ENCODE measurements at places on chromosomes 12 and 14.

- DNase-seq, result peak; percentile 76
Observed at GRCh38 chr14:104932676-104933631, 8.3 kb downstream of the PLD4 start.

DNA sequence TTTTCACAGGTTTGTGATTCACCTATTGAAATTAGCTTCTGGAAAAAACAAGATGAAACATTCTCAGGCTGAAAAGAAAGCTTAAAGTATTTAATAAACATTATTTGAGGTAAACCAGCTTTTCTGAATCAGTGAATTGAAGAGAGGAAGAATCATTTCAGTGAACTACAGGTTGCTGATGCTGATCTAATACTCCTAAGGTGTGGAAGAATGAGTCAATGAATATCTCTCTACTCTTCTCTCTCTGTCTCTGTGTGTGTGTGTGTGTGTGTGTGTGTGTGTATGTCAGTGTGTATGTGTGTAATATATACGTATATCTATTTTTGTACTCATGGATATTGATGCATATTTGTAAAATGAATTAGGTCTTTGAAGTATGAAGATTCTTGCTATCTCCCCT is 312.2 kb downstream of the SSPN start:
- DNase-seq, result no peak

DNA sequence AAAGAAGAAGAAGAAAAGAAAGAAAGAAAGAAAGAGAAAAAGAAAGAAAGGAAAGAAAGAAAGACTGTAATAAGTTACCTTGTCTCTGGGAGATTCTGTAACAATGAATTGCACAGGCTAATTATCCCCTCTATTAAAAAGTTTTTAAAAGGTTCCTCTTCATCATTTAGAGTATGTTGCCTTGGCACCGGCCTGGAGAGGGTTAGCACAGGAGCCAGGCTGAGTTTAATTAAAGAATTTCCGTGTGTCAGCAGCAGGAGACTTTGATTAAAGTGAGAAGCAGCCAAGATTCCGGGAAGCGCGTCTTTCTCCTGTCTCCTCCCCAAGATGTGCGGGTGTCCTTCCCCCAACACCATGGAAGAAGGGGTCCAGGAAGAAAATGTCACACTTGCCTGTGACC is 92.8 kb upstream of the ETV6 start:
- DNase-seq, result no peak

GRCh38 chr12:2064071-2064507 is 11.3 kb downstream of the CACNA1C start:
- no peak for DNase-seq

- DNase-seq, result peak; percentile 45
Observed at GRCh38 chr12:116370004-116370404, 92.5 kb upstream of the MED13L start.

- no peak for DNase-seq
Observed at GRCh38 chr14:49945448-49946319, 52.8 kb downstream of the ARF6 start.

GRCh38 chr12:57171668-57172067 is 24.2 kb upstream of the LRP1-AS start:
- peak; percentile 75 for DNase-seq

DNA sequence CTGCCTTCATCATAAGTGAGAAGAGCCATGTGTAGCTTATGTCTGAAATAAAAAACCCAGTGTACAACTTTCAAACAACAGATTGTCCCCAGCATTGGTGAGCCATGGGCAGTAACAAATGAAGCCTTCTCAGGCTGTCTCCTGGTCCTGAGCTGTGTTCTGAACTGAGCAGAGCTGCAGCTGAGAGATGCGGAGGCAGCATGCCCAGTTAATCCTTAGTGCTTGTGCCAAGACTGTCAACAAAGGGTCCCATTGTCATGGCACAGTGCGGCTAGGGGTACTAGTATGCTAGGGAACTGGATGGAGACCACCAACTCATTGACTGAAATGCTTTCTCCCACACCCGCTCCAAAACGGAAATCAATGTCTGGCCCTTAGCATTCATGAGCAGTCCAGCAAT is 154.3 kb downstream of the RMST start:
- no peak for DNase-seq

DNA sequence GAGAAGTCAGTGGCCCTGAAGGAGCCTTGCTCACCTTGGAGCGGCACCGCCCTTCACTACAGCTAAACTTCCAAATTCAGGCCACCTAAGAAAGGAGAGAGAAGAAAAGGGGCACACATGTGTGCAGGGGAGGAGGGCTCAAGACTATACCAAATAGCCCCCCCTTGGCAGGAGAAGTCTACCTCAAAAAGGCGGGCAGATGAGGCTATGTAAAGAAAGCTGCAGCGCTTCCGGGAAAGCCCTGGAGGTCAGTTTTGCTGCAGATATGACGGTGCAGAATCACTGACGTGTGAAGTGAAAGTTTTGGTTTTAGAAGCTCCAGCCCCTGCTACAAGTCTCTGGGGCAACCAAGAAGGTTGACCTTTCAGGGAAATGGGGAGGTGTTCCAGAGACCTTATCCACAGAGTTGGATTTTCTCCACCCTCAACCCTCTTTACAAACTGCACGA is 48.2 kb upstream of the PNMA1 start:
- DNase-seq, result no peak

GRCh38 chr12:118874698-118875548 is 106.4 kb upstream of the SRRM4 start:
- no peak for DNase-seq

- DNase-seq, result peak; percentile 66
Observed at GRCh38 chr12:63064080-63064479, 86.9 kb downstream of the AVPR1A start.

Measured in HCEC 1CT (cell line).